ENCODE measurements at places on chromosomes 12 and 14. TPM values are rescaled to one million over a fixed set of nuclear protein-coding genes. Genes with fewer than 3 reads are reported as not detected.

Gene WNT5B
- 0.72 TPM for total RNA-seq

GRCh38 chr12:127381043-127381668 is 885.8 kb upstream of the TMEM132C start:
- peak; percentile 46 for DNase-seq

Gene LBHD2
- total RNA-seq, result not detected

DNA sequence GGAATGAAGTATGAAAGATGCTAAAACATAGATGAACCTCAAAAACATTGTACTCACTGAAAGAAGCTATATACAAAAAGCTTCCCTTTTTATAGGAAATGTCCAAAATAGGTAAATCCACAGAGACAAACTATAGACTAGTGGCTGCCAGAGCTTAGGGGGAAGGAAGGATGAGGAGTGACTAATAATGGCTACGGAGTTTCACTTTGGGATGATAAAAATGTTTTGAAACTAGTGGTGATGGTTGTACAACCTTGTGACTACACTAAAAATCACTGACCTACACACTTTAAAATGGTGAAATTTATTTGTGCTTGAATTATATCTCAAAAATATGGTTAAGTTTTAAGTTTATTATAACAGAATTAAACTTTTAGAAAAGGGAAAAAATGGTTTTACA is 37.1 kb upstream of the AMN1 start:
- DNase-seq, result no peak

GRCh38 chr12:41532072-41532471 is 344.0 kb downstream of the PDZRN4 start:
- no peak for DNase-seq

GRCh38 chr12:28024231-28024995 is 51.9 kb upstream of the PTHLH start:
- no peak for DNase-seq

Gene CMTM5
- not detected for total RNA-seq

- no peak for DNase-seq
Observed at GRCh38 chr14:69989622-69990021, 110.4 kb downstream of the SMOC1 start.

- no peak for DNase-seq
Observed at GRCh38 chr14:52112336-52113018, 43.6 kb upstream of the NID2 start.

DNA sequence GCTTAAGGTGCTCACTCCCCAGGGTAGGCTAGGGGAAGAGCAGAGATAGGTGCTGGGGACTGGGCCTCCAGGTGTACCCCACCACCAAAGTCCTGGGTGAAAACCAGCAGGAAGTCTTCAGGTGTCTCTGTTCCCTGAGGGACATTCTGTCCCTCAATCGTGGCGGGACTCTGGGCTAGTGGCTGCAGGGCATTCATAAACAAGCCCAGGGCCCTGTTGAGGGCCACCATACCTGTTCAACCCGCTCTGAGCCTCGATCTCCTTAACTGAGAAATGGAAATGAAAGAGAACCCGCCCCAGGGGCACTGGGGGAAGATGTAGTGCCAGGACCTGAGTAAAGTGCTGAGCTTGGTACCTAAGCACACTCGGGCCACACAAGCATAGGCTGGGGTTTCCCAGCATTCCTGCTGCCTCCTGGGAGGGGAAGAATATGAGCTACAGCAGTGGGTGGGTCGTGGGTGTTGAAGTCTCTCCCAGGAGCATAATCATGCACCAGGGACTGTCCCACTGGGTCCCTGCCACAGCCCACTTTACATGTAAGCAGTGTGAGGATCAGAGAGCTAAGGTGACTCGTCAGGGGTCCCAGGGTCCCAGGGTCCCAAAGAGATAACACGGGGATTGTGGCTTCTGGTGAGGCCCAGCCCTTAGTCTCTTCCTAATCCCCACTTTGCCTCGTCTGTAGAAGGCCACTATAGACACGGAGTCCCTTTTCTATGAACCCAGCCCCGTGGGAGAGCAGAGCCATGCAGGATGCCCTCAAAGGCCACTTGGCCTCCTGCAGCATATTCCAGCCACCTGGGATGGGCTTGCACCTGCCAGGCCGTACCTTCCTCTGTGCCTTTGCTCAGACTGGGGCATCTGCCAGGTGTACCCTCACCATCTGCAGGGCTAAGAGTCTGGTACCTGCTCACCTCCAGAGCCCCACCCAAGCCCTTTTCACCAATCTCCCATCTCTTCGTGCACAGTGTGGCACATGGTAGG is 14.4 kb downstream of the FAM222A start:
- peak; percentile 6 for DNase-seq

Gene B3GNT4
- total RNA-seq, result 0.06 TPM

Gene NYNRIN
- 5.0 TPM for total RNA-seq

Gene FAM186B
- total RNA-seq, result 0.83 TPM

GRCh38 chr14:24298892-24299254 is 707 bp downstream of the DHRS1 start:
- DNase-seq, result no peak

Gene CISTR
- total RNA-seq, result not detected

Gene GLIPR1L1
- not detected for total RNA-seq

Measured in pancreas (tissue), 10 donors.